ENCODE measurements at places on chromosomes 4 and X. TPM values are rescaled to one million over a fixed set of nuclear protein-coding genes. Genes with fewer than 3 reads are reported as not detected.

Gene IL1RAPL1
- polyA plus RNA-seq = 0.13 TPM

Gene IL15
- 0.30 TPM for polyA plus RNA-seq

Gene FSTL5
- 0.05 TPM for polyA plus RNA-seq

Gene PHOX2B
- polyA plus RNA-seq = not detected

Gene MAOA
- polyA plus RNA-seq = 2.6 TPM

Gene CDS1
- polyA plus RNA-seq = 8.7 TPM

Gene CDKL2
- polyA plus RNA-seq = 1.4 TPM

Gene RASSF6
- polyA plus RNA-seq = 0.02 TPM

Gene MAGEA2B
- polyA plus RNA-seq = 1.6 TPM

Gene SLC16A2
- polyA plus RNA-seq = 32.2 TPM

DNA sequence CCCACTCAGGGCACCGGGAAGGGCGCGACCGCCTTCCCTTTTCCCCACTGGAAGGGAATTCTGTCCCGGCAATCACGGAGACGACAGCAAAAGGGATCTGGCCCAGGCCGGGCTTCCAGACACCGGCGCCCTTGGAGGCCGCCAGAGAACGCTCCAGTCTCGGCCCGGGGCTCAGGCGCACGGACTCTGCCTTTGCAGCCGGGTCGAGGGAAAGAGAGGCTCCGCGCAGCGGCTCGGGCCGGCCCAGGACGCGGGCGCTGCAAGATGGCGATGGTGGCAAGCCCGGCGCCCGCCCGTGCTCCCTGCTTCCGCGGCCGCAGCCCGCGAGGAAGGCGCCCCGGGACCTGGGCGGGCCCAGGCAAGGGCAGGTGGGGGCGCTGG is 1.1 kb downstream of the CTBP1 start:
- peak overlapping the region; percentile 78 for H3K4me3 ChIP-seq
- no peaks in the 10 kb centered on the region for H3K36me3 ChIP-seq
- peaks cover 14% of the 10 kb centered on the region for H3K4me1 ChIP-seq
- DNase-seq = peak; percentile 71
- peak overlapping the region; percentile 82 for H3K27ac ChIP-seq
- H3K27me3 ChIP-seq = no peaks in the 10 kb centered on the region

DNA sequence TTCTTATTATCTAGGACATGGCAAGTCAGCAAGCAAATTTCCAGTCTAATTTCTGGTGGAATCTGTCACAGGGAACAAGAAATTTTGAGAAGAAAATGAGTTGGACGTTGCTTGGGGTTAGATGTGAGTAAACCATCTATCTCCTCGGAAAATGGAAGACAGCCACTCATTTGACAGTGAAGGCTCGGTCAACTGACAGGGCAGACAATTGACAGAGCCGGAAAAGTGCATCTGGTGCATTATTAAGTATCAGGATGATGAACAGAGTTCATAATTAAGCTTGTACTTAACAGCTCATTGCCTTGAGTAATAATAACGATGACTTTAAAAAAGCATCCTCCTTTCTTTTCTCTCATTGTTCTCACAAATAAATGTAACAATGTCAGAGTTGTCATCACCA is 168.4 kb downstream of the MAD2L1 start:
- H3K27ac ChIP-seq = no peak overlapping the region
- no peaks in the 10 kb centered on the region for H3K36me3 ChIP-seq
- H3K27me3 ChIP-seq = no peaks in the 10 kb centered on the region
- H3K4me3 ChIP-seq = no peak overlapping the region
- DNase-seq = no peak

GRCh38 chr4:81802285-81802846 is 330.7 kb upstream of the RASGEF1B start:
- no peak overlapping the region for H3K4me3 ChIP-seq
- H3K4me1 ChIP-seq = no peaks in the 10 kb centered on the region
- no peak overlapping the region for H3K27ac ChIP-seq

DNA sequence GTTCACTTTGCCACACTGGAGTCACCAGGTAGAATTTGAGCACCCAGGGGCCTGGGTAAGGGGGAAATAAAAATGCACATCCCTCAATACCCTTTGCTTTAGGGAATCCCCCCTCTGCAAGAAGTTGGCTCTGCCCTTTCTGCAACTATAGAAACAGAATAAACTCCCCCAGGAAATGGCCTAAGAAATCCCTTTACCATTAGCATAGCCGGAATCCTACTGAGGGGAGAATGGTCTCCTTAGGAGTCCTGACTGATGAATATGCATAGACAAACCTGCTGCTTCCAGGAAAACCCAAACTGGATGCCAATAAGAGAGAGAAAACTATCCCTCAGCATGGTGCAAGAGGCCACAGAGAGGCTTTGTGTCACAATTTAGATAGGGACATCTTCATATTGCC is 11.0 kb downstream of the EFHC2 start:
- peaks cover 2% of the 10 kb centered on the region for H3K4me1 ChIP-seq
- no peak overlapping the region for H3K27ac ChIP-seq
- peak; percentile 5 for DNase-seq
- no peaks in the 10 kb centered on the region for H3K27me3 ChIP-seq
- no peaks in the 10 kb centered on the region for H3K36me3 ChIP-seq
- H3K4me3 ChIP-seq = peak overlapping the region; percentile 29

GRCh38 chrX:2789569-2789968 is 37.7 kb downstream of the XG start:
- no peak overlapping the region for H3K27ac ChIP-seq
- H3K4me3 ChIP-seq = no peak overlapping the region
- H3K4me1 ChIP-seq = peaks cover 9% of the 10 kb centered on the region
- no peaks in the 10 kb centered on the region for H3K36me3 ChIP-seq
- no peaks in the 10 kb centered on the region for H3K27me3 ChIP-seq
- no peak for DNase-seq

DNA sequence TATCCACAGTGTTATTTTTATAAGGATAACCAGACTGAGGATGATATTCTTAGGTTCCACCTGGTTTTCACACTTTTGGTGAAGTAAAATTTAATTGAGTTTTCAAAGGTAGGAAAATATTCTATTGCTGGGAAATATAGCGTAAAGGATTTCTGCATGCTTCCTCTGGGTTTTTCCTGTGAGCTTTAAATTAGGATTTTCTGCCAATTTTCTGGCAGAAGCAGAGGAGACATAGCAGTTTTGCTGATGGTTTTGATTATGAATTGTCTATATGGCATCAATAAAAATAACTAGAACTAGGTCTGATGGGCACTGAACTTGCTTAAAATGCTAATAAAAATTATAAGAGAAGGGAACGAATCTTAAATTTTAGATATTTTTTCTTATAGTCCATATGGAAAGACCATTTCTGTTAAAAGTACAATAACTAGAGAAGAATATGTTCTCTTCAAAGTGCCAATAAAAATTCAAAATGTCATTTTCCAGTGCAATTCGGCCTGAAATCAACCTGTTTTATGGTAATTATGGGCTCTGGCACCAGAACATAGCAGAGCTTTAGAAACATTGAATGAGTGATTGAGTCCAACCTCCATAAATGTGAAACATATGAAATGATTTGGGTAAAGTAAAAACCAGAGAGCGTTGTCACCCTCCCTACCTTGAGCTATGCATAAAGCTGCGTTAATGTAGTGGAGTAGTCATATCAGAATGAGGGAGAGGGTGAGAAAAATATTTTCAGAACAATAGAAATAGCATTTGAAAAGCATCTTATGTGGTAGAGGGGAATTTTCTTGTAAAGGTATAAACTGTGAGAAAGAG is 279.7 kb downstream of the SPRY1 start:
- no peak overlapping the region for H3K4me3 ChIP-seq
- H3K27ac ChIP-seq = no peak overlapping the region
- no peak for DNase-seq
- peaks cover 5% of the 10 kb centered on the region for H3K4me1 ChIP-seq

DNA sequence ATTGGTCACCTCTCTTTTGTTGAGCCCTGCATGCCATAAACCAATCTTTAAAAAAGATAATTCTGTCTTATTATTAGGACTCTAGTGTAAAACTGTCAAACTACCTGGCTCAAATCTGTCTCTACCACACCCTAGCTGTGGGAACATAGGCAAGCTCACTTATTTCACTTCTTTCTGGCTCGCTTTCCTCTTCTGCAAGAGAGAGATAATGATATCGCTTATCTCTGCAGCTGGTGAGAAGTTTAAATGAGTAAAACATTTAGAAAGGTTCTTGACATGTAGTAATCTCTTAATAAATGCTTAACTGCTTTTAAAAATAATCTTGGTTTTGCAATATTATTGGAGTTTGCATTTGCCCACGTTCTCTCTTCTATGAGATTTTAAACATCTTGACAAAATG is 1109.2 kb downstream of the RAPGEF2 start:
- H3K4me1 ChIP-seq = no peaks in the 10 kb centered on the region
- H3K27me3 ChIP-seq = no peaks in the 10 kb centered on the region
- no peak for DNase-seq
- H3K4me3 ChIP-seq = no peak overlapping the region
- no peak overlapping the region for H3K27ac ChIP-seq

DNA sequence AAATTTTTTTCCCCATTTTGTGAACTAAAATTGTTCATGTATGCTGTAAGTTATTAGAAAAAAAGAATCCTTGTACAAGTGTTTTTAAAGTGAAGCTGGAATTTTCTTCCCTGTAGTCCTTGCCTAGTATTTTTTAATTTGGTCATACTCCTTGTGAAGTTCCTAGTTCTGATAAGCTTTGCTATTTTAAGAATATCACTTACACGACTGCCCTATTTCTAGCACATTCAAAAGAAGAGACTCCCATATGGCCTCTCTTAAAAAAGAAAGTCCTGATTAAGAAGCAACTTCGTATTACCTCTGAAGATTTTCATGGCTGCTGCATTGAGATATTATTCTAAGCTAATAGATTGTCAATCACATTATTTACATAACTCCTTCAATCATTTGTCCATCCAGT is 87.2 kb downstream of the KLHL8 start:
- no peak overlapping the region for H3K27ac ChIP-seq
- H3K4me1 ChIP-seq = no peaks in the 10 kb centered on the region
- peaks cover 24% of the 10 kb centered on the region for H3K36me3 ChIP-seq
- DNase-seq = no peak

DNA sequence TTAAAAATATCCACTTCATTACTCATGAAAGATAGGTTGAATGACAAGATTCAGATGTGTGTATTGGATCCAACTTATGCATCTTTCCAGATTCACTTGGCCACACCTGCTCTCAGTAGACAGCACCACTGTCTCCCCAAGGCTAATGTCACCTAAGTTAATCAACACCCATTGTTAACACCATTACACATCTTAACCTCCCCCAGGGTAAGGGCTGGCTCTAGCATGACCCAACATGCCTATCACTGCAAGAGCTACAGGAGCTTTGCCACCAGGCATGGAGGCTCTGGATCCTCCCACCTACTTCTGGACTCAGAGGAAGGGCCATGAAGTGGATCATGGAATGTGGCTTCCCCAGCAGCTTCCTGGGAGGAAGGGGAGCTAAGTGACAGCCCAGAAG is 32.8 kb upstream of the LSM6 start:
- DNase-seq = no peak
- H3K4me3 ChIP-seq = no peak overlapping the region
- no peaks in the 10 kb centered on the region for H3K36me3 ChIP-seq
- no peaks in the 10 kb centered on the region for H3K27me3 ChIP-seq
- H3K27ac ChIP-seq = no peak overlapping the region

DNA sequence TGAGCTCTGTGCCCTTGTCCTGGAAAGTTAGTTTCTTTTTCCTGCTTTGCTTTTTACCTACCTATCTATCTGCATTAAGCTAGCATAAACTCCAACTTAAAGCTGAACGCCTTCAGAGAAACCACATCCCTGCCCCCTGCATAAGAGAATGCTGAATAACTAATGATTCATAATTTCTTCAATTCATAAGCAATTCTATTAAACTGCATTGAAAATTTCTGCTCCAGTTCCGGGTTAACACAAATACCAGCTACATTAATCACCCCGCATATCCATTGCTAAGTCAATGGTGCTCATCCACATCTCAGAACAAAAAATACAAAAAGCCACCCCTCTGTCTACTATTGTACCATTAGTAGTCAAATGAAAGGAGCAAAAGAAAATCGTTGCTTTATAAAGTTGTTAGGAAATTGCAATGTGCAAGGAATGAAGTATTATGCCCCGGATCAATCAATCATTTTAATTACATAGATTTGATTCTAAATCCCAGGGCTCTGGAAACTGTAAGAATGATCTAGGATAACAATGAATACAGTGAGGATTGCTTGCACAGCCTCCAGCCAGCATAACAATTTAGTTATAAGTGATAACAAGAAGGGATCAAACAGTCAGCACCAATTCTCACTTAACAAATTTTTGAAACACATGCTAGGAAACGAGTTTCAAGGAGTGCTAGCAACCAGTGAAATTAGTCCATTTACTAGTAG is 106.8 kb downstream of the ELOVL6 start:
- H3K4me3 ChIP-seq = no peak overlapping the region
- no peak overlapping the region for H3K27ac ChIP-seq
- DNase-seq = no peak
- no peaks in the 10 kb centered on the region for H3K36me3 ChIP-seq
- no peaks in the 10 kb centered on the region for H3K27me3 ChIP-seq

DNA sequence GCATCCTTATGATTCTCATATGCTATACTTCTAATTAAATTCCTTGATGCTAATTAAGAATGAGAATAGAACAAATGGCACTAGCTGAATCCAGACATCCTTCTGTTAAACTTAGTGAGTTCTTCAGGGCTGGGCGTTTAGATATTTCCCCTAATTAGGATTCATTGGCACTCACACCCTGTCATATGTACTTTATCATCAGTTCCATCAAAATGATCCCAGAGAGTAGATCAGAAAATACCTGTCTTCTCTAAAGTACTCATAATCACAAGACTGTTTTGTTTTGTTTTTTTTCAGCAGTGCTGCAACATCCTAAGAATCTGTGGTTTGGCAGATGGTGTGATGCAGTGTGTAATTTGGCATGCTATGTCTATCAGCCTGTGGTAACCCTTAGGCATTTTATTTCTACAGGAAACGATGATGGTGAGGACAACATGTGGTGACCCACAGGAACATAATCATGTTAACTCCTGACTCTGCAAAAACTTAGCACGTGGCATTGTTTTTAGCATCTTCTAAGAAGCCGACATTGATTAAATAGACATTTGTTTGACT is 2528.4 kb downstream of the ARAP2 start:
- no peaks in the 10 kb centered on the region for H3K36me3 ChIP-seq
- no peak for DNase-seq
- no peak overlapping the region for H3K4me3 ChIP-seq
- H3K27me3 ChIP-seq = no peaks in the 10 kb centered on the region

- H3K36me3 ChIP-seq = no peaks in the 10 kb centered on the region
- no peaks in the 10 kb centered on the region for H3K4me1 ChIP-seq
- DNase-seq = no peak
- no peak overlapping the region for H3K4me3 ChIP-seq
- H3K27me3 ChIP-seq = no peaks in the 10 kb centered on the region
These were observed 55.8 kb downstream of the FNIP2 start for GRCh38 chr4:158824425-158825274.

GRCh38 chr4:99563310-99564186 is at the start of gene TRMT10A:
Gene TRMT10A (minus strand): TSS chr4:99564039. CDS start chr4:99559338, 4,701 bp downstream.
- peak within 1 kb of the TSS; percentile 88 for H3K4me3 ChIP-seq
- H3K4me1 ChIP-seq = no peaks in the 10 kb centered on the region
- H3K27me3 ChIP-seq = no peaks in the 10 kb centered on the region
- H3K27ac ChIP-seq = peak within 1 kb of the TSS; percentile 94

DNA sequence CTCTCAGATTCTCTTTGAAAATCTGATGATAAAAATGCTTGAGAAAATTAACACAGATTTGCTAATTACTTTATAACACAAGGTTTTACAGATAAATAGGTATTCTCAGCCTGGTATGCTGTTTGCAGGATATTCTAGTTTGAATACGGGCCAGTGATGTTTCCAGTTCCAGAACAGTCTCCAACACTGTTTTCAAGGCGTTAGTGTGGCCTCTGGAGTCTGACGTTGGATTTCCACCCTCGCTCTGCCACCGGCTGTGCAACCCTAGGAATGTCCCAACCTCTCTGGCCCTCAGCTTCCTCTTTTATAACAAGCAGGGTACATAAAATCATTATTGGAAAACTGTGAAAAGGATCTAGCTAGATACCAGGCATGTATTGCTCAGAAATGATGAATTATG is 23.8 kb upstream of the CYP4V2 start:
- H3K27me3 ChIP-seq = no peaks in the 10 kb centered on the region
- no peak overlapping the region for H3K27ac ChIP-seq
- H3K4me1 ChIP-seq = no peaks in the 10 kb centered on the region
- H3K36me3 ChIP-seq = no peaks in the 10 kb centered on the region
- no peak for DNase-seq

All from H1 (cell line).